ENCODE measurements at places on chromosomes 4 and X. TPM values are rescaled to one million over a fixed set of nuclear protein-coding genes. Genes with fewer than 3 reads are reported as not detected.
A peak's percentile ranks its signal among the peaks of the same experiment; 100 is the strongest.

DNA sequence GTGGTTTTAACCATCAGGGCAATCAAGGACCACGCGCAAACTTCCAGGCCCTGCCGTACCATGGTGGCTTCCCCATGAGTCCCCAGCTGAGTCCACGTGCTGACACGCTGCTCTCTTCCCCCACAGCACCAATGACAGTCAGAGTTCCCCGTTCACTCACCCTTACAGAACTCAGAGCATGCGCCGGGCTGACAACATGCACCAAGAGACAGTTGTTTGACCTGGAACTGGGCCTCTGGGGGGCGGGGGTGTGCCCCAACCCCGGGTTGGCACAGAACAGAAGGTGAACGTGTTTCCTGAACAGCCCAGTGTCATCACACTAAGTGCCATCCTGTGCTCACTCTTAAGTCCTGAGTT is 29.4 kb downstream of the IRF2 start:
- DNase-seq, result no peak

- DNase-seq, result no peak
Measured at GRCh38 chr4:79626611-79627010, 218.6 kb upstream of the GK2 start.

DNA sequence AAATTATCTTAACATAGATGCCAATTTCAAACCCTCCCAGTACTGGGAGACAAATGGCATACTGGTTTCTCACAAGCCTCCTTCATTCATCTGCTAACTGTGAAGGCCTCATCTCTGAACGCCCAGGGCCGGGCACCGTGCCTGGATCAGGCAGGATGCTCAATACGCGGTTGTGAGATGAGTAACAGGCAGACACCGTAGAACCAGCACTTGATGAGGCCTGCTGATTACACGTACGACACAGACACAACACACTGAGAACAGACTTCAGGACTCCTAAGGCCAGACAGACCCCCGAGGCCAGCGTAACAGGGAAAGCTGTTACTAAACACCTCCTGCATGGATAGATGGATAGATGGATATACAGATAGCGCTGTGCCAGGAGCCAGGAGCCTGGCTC is 154.6 kb downstream of the AFAP1 start:
- DNase-seq, result no peak

DNA sequence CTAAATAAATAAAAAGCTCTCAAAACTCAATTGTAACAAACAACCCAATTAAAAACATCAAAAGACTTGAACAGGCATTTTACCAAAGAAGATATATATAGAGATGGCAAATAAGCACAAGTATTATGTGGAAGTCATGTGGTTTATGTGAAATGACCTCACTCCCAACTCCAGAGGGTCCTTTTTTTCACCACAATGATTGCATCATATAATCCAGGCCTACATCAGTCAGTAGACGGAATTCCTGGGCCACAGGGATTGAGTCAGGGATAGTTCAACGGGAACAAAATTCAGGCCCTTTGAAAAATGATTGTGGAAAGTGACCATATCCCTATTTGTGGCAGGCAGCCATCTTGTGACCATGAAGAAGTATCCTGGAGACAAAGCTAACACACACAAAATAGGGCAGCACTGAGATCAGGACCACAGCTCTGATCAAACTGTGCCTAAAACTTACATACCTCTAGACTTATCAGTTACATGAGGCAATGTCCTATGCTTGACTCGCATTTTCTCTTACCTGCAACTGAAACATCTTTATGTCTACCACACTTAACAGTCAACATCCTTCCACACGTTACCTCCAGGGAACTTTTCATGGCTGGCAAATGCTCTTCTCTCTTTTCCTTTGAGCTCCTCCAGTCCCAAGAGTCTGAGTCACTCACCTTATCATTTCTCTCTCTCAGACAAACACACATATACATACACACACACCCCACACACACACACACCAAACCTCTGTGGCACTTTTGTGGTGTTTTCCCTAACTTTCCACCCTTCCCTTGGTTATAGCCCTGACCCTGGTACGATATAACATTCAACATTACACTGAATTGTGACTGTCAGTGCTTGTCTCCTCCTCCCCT is 113.5 kb downstream of the PHF8 start:
- no peak for DNase-seq

DNA sequence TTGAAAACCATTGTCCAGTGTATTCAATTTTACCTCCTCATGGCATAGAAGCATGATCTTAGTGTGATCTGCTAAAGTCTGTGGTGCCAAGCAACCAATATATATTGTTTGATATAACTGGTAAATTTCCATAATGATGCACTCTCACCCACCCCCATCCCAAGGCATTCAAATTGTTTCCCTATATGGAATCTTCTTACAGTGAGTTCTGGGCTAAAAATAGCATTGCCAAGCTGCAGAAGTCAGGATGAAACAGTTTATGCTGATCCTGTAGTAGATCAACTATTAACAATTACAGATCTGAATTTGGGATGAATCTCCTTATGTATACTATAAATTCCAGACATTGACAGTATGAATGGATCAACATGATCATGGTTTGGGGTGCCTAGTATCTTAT is 20.9 kb downstream of the FGF13 start:
- no peak for DNase-seq

DNA sequence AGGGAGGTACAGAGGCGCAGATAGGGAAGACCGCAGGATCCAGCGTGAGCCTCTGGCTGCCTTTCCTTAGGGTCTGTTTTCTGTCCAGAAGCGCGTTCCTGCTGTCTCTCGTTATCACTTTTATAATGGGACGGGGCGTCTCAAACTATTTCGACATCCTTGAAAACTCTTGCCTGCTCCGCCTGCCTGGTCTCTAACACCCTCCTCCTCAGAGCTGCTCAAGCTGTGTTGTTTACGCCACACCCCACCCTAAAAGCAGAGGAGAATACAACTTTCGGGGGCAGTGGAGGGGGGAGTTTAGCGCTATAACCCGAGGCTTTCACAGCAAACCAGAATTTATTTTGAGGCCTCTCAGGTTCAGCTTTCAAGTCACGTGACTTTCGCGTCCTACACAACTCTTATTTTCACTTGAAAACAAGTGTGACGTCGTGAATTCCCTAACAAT is 646 bp upstream of the FAM3A start:
- DNase-seq, result peak; percentile 70

- DNase-seq, result no peak
Measured at GRCh38 chrX:40282946-40283660, 185.3 kb upstream of the BCOR start.

DNA sequence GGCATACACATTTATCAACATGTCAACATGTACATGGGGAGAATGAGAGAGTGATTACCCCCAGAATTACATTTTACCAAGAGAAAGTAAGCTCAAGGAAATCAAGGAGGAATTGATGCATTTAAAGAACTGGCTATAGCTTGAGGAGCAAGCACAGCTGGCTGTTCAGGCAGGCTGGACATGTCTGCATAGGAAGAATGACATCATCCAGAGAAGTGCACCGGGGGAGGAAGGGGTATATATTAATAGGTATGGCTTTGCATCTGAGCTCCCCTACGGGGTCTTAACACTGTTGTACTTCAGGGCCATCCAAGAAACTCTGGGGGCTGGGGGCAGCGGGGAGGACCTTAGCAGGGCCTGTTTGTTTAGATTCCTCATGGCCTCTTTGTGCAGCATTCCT is 222.4 kb upstream of the VCX start:
- no peak for DNase-seq

- DNase-seq, result no peak
Measured at GRCh38 chr4:57270346-57270745, 160.2 kb upstream of the IGFBP7 start.

DNA sequence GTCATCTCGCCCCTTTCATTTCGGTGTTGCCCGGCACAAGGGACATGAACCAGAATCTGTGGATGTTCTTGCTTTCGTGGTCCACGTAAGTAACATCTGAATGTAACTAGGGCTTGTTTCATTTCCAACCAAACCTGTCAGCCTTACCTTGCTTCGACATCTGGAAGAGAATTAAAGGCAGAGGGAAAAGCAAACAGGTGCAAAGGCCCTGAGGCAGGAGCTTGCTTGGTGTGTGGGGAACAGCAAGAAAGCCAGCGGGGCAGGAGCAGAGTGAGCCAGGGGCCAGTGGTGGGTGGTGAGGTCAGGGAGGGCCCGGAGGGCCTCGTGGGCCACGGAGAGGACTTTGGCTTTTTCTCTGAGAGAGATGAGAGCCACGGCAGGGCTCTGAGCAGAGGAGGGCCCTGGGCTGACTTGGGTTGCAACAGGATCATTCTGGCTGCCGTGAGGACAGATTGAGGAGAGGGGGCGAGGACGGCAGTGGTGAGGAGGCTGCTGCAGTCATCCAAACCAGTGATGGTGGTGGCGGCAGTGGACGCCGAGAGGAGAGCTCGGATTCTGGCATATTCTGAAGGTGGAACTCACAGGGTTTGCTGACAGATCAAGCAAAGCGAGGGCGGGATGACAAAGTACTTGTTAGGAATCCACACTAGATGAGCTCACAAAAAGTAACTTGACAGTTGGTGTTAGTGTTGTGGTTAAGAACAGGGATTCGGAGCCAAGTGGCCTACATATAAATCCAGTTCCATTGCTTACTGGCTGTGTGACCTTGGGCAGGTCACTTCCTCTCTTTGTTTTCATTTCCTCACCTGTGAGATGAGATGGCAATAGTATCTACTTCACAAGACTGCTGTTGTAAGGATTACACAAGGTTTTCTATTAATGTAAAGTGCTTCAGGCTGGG is 6.8 kb upstream of the WDR13 start:
- no peak for DNase-seq

DNA sequence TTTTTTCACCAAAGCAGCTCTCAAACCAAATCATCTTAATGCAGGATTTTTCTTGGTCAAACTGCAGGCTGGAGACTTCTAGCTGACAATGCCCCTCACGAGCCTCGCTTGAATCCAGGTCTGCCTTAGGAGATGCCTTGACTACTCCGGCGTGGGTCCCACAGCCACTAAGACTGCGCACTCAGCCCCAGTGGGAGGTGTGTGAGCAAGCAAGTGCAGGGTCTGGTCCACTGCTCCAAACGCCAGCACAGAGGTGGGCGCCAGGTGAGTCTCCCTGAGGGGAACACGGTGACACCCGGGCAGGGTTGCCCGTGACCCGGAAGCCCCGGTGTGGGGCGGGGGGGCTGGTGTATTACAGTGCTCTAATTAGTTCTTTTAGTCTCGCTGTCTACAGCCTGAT is 838.3 kb downstream of the NLGN4X start:
- DNase-seq, result no peak

DNA sequence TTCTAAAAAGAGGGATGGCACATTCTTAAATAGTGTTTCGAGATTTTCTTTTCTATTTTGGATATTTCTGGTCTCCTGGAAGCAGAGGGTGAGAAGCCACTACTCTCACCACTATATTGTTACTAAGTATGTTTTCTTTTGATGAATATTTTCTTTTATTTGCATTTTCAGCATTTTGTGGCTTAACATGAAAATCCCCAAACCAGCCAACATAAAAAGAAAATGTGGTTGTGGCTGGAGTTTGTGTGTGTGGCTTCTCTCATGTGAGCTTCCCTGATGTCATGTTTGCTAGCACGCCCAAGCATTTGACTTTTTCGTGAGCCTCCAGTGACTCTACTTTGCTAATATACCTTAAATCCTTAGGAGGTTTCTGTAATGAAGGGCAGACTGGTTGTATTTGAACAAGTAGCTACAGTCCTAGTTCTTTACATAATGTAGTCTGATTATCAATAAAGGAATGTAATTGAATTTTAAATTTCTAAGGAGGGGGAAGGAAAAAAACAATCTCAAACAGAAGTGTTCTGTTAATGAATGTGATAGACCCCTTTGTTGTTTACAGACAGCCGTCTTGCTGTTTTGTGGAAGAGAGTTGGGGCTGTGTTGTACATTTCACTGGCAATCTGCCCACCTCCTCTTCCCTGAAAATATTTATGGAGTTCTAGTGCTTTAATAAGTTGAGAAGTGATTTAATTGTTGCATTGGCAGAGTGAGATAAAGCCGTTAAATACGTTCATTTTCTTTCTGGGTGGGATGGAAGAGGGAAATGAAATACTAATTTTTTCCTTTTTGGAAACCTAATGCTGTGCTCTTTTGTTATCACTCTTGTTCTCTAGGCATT is 114.6 kb downstream of the ARHGAP10 start:
- DNase-seq, result no peak

DNA sequence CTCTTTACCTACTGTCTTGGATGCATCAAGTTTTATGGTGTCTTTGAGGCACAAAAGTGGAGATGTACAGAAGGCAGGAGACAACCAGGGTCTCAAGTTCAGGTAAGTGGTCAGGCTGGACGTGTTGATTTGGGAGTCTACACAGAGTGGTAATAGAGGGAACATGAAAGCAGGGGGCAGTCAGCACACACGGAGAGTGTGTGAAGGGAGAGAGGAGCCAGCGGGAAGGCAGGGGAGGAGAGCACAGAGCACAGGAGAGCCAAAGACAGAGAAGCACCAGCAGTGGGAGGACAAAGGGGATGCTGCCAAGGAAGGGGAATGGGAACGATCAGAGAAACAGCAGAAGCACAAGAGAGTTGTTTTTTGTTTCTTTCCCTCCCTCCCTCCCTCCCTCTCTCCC is 32.9 kb downstream of the TMEM150C start:
- DNase-seq, result no peak

- DNase-seq, result no peak
Measured at GRCh38 chr4:33739884-33740632, 2504.3 kb downstream of the ARAP2 start.

GRCh38 chrX:27918799-27919198 is 62.5 kb downstream of the DCAF8L1 start:
- no peak for DNase-seq

GRCh38 chr4:163172647-163173046 is 6.0 kb upstream of the NAF1 start:
- DNase-seq, result no peak

GRCh38 chr4:155960522-155960921 is 6.9 kb upstream of the CTSO start:
- no peak for DNase-seq

The SMS gene
- 25.5 TPM for total RNA-seq

The SYTL5 gene
- total RNA-seq, result 0.25 TPM

The TAF7L gene
- total RNA-seq, result 1.9 TPM

The CORIN gene
- total RNA-seq, result 3.4 TPM

The ODAPH gene
- total RNA-seq, result not detected

The VEGFC gene
- 2.3 TPM for total RNA-seq

The CBLL2 gene
- not detected for total RNA-seq

The PDLIM3 gene
- 31.4 TPM for total RNA-seq
